GM12865 (cell line): ENCODE measurements at places on chromosomes 1 and 21.

- peak; percentile 82 for DNase-seq
These were observed 108.3 kb downstream of the POU2F1 start for GRCh38 chr1:167328816-167329483.

DNA sequence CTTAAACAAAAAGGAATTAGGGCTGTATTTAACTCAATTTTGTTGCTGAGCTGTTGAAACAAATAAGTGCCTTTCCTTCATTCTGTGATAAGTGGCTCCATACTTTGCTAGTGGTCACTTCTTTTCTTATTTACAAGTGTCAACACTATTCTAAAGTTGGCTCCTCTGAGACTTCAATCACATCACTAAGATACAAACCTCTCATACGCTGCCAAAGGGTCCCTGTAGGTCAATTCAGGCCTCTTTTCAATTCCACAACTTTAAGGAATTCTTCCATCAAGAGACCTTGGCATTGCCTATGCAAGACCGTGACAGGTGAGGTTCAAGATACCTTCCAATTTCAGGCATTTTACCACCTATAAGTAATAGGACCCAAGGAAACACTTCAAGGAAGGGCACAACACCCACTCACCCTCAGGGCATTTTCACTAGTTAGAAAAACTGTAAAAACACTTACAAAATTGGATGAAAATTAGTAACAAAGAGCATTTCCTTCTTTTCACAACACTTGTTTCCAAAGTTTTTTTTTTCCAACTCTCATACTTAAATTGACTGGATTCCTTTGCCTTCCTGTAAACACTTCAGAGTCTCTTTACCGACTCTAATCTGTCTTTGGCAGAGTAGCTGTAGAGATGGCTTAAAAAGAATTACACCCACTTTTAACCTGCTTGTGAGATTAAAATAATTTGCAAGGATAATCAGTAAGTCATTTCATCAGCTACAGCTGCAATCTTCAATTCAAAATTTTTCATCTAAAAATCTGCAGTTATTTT, 24.5 kb downstream of the SERBP1 start:
- no peak for DNase-seq

GRCh38 chr1:43156026-43156425, 16.1 kb downstream of the EBNA1BP2 start:
- no peak for DNase-seq

- DNase-seq, result no peak
These were observed 128.9 kb downstream of the HHAT start for GRCh38 chr1:210457568-210457967.

GRCh38 chr1:11522400-11523235, 43.7 kb downstream of the DISP3 start:
- no peak for DNase-seq

- DNase-seq, result no peak
These were observed 12.8 kb downstream of the BCAN start for GRCh38 chr1:156654700-156655099.

GRCh38 chr1:240027059-240027462, 64.6 kb upstream of the FMN2 start:
- peak; percentile 34 for DNase-seq

- DNase-seq, result no peak
These were observed 1478.8 kb downstream of the NCAM2 start for GRCh38 chr21:22476726-22477646.

GRCh38 chr1:26287033-26287711, 7.3 kb downstream of the SH3BGRL3 start:
- DNase-seq, result peak; percentile 94

DNA sequence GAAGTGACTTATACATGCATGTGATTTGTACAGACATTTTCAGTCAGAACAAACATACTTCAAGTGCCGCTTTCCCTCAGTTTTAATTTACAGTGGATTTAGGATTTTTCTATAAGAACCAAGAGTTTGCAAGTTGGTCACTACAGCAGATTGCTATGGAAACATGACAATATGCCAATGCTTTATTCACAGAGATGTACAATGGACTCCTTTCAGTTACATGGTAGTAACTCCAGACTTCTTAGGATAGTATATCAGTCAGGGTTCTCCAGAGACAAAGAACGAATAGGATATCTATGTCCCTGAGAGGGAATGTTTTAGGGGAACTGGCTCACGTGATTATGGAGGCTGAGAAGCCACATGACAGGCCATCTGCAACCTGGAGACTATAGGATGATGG, 27.4 kb downstream of the IFI44 start:
- no peak for DNase-seq

- DNase-seq, result no peak
These were observed 17.6 kb downstream of the MTFR1L start for GRCh38 chr1:25837262-25837875.

GRCh38 chr1:71157715-71158114, 76.9 kb upstream of the ZRANB2 start:
- no peak for DNase-seq

DNA sequence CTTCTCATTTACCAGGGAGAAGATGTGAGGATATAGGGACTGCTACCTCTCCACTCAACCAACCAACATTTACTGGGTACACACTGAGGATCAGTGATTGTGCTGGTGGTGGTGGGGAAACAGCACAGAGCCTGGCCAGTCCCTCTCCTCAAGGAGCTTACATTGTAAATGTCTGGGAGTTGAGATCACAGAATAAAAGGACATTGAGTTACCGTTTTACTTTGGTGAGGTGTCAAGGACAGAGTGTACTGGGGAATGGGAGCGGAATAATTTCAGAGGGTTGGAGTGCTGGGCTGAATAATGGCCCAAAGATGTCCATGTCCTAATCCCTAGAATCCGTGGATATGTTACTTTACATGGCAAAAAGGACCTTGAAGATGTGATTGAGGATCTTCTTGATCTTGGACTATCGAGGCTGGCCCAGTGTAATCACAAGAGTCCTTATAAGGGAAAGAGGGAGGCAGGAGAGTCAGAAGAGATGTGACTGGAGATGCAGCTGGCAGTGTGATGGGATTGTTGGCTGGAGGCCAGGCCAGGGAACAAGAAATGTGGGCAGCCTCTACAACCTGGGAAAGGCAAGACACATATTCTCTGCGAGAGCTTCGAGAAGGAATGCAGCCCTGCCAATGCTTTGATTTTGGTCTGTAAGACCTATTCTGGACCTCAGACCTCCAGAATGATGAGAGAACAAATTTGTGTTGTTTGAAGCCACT, 26.6 kb upstream of the RWDD3 start:
- no peak for DNase-seq

GRCh38 chr1:36529769-36530260, 47.1 kb upstream of the CSF3R start:
- no peak for DNase-seq

- DNase-seq, result no peak
These were observed 22.5 kb upstream of the IKBKE start for GRCh38 chr1:206447792-206448191.

DNA sequence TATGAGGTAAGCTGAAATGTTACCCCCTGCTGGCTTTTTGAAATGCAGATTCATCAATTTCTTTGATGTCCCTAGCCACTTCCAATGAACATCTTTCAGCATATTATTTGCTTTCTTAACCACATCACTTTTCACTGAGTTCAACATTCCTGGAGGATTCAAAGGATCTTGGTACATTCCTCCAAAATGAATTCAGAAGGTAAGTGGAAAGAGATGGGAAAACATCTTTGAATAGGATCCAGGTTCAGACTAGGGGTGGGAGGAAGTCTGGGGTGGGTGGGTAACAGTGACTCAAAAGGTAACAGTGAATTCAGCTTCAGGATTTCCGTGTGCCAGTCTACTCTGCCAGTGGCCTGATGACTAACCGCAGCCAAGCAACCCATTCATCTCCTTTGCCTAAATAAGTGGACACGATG, 180.7 kb downstream of the ZC3H11B start:
- DNase-seq, result no peak

- DNase-seq, result peak; percentile 38
These were observed 65.0 kb upstream of the PRDX6 start for GRCh38 chr1:173411835-173412742.
